ENCODE measurements at places on chromosomes 13 and 19.

- no peak for ATAC-seq
Observed at GRCh38 chr13:85527316-85527715, 271.9 kb downstream of the SLITRK6 start.

- no peak for ATAC-seq
Observed at GRCh38 chr19:4772566-4772965, 19.0 kb upstream of the FEM1A start.

DNA sequence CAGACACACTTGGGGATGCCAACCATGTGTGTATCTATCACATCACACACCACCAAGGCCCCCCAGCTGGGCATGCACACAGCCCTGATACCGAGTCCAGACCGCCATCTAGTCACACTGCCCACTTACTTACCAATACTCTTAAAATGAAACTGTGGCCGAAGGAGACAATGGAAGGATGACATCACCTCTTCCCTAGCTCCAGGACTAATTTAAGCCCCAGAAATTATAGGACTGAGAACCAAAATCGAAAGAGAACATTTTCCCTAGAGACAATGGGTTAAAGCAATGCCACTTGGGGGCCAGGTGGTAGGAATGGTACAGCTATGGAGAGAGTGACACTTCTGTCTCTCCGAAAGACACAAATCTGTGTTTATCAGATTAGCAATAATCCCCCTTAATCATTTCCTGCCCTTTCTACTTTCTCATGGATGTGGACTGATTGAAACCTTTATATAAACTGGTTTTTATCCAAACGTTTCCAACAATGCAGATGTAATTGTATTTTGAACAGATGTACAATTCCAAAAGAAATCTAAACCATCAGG is 663 bp upstream of the GGACT start:
- no peak for ATAC-seq

DNA sequence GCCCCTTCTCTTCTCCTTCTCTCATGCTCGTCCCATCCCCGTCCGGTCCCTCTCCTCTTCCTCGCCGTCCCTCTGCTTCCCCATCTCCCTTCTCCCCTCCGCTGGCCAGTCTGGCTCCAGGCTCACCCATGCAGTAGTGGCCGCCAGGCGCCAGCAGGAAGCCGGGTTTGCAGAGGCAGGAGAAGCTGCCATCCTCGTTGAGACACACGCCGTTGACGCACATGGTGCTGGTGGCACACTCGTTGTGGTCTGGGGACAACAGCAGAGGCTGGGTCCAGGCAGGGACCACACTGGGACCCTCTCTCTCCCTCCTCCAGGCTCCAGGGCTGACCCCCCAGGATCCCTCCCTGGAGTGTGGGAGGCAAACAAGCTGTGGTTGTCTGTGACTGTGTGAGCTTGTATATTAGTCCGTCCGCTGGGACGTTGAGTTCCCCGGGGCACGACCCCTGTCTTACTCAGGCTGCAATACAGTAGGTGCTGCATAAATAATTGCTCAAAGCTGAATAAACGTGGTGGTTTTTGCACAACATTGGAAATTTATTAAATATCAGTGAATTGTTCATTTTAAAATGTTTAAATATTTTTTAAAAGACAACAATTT is 16.4 kb downstream of the FBN3 start:
- no peak for ATAC-seq

GRCh38 chr13:71149046-71149445 is 718.0 kb downstream of the DACH1 start:
- no peak for ATAC-seq

DNA sequence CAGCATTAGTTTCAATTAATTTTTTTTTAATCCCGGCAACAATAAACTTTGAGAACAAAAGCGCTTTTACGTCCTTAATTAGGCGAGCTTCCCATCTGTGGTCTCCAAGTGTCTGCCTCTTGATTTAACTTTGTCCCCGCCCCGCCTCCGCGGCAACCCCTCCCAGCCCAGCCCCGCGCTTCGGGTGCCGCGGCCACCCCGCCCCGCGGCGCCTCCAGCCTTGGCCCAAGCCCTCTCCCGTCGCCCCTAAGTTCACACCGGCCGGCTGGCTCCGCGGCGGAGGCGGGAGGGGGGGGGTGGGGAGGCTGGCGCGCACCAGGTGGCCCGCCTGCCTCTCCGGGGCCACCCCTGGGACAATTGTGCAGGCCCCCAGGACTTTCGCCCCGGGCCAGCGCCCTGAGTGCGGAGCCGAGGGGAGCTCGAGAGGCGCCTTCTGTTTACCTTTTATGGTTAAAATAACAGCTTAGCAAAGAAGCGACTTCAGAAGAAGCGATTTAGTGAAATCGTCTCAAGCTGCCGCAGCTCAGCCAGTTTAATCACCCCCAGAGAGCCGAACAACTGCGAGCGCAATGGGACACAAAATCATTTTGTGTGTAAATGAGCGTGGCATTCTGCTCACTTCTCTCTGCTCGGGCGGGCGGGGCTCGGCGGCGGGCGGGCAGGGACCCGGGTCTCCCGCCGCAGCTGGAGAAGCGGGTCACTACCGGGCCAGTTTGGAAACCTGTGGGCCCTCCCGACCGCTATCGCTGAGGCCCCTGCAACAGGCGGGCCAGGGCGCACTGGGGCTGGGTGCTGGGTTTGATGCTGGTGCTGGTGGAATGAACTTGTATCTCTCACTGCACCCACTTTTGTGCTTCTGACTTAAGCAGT is 1.4 kb downstream of the KCTD15 start:
- no peak for ATAC-seq

All from SK-N-SH treated with all-trans-retinoic acid at 6 μM for 48 hours (cell line).